ENCODE measurements at places on chromosomes 5 and 9.

GRCh38 chr5:149838881-149839739 is 105.5 kb downstream of the PDE6A start:
- no peak for DNase-seq

DNA sequence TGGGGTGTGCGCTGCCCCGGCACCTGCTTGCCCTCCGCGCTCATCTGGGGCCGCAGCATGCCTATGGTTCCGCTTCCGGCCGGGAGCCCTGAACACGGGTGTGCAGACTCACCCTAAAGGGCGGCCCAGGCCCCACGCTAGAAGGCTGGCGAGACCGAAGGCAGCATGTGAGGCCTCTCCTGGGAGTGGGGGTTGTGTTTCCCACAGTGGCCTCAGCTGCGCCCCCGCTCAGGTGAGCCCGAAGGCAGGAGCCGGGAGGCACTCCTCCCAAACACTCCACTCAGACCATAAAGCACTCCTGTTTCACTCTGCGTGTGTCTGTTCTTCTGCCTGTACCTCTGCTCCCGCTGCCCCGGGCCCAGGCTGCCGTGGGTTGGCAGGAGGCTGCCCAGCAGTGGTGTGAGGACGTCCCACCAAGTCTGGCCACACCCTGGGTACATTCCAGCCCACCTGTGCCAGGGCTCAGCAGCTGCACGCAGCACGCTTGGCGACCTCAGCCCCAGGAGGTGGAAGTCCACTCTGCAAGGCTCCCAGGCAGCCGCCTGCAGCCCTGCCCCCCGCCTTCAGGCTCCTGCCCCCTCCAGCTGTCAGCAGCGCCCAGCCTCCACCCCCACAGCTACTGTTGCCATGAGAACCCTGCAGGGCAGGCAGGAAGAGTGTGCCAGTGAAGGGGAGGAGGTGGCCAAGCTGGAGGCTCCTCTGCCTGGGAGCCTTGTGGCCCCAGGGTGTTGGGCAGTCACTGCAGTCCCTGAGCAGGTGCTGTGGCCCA is 1.2 kb upstream of the AJM1 start:
- no peak for DNase-seq

- no peak for DNase-seq
Measured at GRCh38 chr5:11494340-11494739, 409.9 kb downstream of the CTNND2 start.

GRCh38 chr5:157266286-157267007 is 524 bp downstream of the CYFIP2 start:
- no peak for DNase-seq

- no peak for DNase-seq
Measured at GRCh38 chr5:96293966-96294883, 138.8 kb downstream of the PCSK1 start.

- no peak for DNase-seq
Measured at GRCh38 chr5:67032921-67033664, 163.5 kb downstream of the CD180 start.

- DNase-seq, result no peak
Measured at GRCh38 chr5:72441094-72441723, 66.0 kb downstream of the ZNF366 start.

- no peak for DNase-seq
Measured at GRCh38 chr5:26519245-26519644, 519.1 kb downstream of the CDH9 start.

DNA sequence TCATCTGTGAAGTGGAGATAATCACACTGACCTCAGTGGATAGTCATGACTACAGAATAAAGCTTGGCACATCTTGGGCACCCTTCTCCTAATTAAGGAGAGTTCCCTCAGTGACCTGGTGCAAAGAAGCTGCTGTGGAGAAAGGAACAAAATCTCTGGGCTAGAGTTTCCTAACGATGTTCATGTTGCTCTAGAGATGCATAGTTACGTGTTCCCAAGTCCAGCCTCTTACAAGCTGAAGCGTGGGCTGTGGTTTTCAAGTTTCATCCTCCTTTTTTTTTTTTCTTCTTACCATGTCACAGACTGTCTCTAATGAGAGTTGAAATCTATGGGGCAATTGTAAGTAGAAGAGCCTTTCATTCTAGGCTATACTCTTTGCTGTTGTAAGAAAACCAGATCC is 113.8 kb downstream of the DOCK8 start:
- DNase-seq, result no peak

DNA sequence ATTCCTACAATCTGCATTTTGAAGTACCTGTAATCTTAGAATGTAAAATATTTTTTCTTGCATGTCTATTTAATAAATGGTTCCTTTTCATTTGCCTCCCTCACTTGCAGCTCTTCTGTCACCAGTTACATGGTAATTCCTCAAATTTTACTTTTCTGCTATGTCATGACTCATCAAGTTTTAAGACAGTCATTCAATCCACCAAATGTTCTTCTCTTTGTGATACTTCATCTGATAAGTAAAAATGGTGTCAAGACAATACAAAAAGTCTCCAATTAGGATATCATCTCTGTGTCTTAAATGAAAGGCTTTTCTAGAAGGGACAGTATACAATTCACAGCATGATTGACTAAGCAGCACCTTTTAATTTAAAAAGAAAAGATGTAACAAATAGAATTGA is 104.9 kb upstream of the FTMT start:
- no peak for DNase-seq

DNA sequence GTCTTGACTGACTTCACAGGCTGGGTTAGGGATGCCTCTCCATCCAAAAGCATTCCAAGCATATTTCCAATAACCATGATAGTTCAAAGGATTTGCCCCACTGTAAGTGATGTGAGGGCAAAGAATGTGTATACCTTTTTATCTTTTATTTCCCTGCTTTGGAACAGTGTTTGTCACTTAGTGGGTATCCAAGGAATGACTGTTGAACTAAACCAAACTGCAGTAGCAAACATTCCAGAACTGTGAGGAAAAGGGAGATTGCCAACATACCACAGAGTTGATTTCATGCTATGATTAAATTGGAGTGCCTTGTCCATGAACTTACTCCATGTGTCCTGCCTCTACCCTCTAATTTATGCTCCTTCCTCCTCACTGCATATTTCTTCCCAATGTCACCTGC is 400.0 kb downstream of the KIAA0825 start:
- DNase-seq, result no peak
